COR-L47 (cell line): ENCODE measurements at places on chromosomes 1 and 21.

DNA sequence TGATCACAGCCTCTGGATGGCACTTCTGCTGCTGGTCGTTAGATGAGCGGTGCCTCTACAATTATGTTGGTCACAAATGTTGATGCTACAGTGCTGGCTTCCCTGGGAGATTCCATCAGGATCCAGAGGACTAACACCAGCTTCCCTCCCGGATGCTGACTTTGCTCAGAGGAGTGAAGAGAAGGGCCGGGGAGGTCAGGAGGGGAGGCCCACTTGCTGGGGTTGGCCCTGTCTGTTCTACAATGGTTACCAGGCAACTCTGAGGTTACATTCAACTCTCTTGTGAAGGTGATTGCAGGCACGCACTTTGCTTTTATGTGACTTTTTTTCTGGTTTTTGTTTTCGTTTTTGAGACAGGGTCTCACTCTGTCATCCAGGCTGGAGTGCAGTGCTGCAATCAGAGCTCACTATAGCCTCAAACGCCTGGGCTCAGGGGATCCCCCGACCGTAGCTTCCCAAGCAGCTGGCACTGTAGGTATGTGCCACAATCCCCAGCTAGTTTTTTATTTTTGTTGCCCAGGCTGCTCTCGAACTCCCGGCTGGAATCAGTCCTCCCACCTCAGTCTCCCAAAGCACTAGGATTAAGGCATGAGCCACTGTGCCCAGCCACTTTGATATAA is 112.5 kb downstream of the ADSS2 start:
- no peak for DNase-seq

- DNase-seq: peak; percentile 64
Observed at GRCh38 chr1:72037745-72038343, 244.5 kb downstream of the NEGR1 start.

DNA sequence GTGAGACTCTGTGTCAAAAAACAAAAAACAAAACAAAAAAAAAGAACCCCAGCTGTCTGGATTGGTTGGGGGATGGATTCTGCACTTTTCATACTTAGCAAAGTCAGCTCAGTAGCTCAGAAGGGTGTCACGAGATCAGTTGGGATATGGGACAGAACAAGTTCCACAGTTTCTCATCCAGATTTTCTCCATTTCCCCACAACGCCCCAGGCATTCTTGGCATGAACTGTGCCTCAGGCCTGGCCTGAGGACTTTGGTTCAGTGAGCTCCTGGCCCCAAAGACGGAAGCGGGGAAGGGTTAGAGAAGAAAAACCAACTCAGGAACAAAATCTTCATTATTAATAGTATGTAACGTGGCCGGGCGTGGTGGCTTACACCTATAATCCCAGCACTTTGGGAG is 1.9 kb downstream of the AKR7A2 start:
- no peak for DNase-seq

DNA sequence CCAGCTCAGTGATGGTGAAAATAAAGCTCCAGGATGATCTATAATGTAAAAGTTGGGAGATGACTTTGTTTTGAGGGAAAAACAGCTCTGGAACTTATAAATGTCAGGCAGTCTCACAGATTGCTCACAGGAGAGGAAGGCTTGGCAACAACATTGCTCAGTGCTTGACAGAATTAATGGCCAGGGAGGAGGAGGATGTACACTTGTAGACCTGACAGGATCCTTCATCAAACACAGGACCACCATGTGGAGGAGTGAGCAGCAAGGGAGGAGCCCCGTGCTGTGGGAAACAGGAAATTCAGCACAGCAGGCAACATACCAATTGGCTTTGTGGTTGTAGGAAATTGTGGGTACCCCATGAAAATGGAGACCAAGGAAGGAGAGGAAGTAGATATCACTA is 291.8 kb upstream of the CAMK1G start:
- DNase-seq: no peak

- no peak for DNase-seq
Observed at GRCh38 chr1:209486861-209487593, 96.5 kb upstream of the CAMK1G start.

DNA sequence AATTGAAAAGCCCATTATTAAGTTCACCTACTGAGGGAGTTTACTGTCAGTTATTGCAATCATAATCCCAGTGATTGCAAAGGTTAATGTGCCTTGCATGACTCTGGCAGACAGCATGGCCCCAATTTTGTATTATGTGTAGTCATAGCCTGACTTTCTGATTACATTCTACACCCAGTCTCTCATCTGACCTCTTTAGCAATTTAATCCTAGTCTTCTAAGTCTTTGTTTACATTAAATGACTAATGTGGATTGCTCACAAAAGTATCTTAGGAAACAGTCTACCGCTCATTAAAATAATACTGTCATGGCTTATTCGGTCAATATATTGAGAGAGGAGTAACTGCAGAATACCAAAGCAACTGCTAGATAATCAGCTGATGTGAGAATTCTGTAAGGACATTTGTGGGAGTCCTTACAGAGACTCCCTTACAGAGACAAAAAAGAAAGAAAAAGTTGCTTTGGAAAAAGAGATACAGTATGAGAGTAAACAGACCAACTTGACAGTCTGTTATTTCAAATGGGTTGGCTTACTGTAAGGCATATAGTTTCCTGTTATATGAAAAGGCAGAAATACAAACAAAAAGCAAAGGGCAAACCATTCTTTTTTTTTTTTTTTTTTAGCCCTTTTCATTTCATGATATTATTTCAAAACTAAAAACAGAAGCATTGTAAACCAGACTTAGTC is 42.8 kb downstream of the SMG7 start:
- peak; percentile 25 for DNase-seq

DNA sequence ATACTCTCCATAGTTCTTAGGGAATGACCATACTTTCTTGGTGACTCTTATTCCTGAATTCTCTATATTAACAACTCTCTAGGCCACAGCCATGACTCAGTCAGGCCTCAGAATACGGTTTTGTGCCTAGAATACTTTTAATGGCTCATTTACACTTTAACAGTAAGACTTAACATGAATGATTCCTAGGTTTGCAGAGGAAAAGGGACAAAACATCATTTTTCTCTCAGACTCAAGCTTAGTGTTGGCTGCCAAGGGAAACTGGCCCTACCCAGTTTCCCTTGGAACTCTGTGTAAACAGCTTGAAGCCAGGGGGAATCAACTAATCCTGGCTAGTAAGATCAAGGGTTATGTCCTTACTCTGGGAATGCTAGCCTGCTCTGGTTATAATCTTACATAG is 164.9 kb upstream of the PKN2 start:
- DNase-seq: no peak

DNA sequence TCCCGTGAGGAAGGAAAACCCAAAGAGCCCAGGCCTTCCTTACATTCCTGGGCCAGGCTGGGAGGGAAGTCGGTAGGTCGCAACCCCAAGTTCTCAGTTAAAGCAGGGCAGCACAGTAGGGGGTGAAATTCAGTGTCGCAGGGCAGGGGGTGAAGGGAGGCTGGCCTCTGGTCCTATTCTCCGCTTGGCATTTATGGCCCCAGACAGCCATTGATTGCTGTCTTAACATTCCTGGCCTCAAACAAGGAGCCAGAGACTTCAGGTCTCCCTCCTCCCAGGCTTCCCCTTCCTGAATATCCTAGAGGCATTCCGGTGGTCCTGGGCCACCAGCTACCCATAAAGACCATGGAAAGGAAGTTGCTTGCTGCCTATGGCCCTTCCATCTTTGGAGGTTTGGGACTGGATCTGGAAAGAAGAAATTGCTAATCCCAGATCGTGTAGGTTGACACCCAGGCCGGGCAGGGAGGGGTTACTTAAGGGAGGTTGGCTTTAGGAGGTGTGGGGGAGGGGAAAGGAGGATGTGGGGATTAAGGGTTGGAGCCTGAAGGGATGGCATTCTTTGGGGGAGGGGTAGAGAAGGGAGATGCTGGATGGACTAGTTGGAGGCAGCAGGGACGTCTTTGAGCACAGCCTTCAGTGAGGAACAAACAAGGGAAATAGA is 1.7 kb downstream of the LIN28A start:
- no peak for DNase-seq

DNA sequence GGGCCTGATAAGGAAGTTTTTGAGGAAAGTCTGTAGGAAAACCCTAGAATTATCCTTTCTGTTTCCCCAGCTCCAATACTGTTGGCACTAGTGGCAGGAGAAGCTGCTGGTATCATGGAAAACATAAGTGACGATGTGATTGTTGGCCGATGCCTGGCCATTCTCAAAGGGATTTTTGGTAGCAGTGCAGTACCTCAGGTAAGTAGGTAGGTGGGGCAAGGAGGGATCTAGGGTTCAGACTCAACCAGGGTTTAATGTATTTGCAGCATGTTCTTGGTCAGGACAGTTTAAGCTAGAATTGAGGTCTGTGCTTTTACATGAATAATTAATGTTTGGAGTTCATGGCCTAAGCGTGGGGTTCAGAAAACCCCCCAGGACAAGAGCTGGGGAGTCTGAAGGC is 62.1 kb downstream of the KDM1A start:
- DNase-seq: no peak

- no peak for DNase-seq
Observed at GRCh38 chr1:27623327-27624212, 11.4 kb downstream of the FGR start.

- no peak for DNase-seq
Observed at GRCh38 chr1:162022626-162023025, 1.0 kb downstream of the OLFML2B start.

- DNase-seq: no peak
Observed at GRCh38 chr1:204968951-204969350, 74.1 kb upstream of the CNTN2 start.

DNA sequence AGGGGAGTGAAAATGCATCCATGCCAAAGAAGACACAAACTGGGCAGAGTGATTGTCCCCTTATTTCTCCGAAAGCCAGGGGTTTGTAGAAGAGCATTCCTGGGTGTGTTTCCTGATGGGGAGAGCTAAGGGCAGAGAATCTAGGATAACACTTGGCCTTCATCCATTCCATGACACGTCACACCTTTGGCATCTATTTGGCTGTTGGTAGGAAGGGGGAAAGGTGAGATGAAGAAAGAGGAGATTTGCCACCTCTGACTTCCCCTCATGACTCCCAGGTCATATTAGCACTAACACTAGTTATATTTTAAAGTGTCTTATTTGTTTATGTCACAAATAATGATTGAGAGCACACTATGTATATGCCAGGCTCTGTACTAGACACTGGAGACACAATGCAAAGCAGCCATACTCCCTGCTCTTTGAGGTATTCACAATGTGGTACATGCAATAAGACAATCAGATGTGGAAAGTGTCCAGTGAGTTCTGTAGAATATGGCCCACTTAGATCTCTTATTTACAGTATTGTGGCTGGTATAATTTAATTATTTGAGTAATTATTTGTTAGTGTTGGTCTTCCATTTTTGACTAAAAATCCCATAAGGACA is 54.5 kb upstream of the GADD45A start:
- no peak for DNase-seq

- DNase-seq: no peak
Observed at GRCh38 chr1:112285746-112286145, 110.3 kb upstream of the CTTNBP2NL start.
